Activated CD4-positive, alpha-beta T cell treated with anti-CD3 and anti-CD28 coated beads, Interleukin-2, amount 50 U/mL, for 48 hours (primary cell): ENCODE measurements at places on chromosomes 11 and 22.
A peak's percentile ranks its signal among the peaks of the same experiment; 100 is the strongest.

GRCh38 chr11:115500547-115501501 is 3.4 kb downstream of the CADM1 start:
- DNase-seq: no peak

DNA sequence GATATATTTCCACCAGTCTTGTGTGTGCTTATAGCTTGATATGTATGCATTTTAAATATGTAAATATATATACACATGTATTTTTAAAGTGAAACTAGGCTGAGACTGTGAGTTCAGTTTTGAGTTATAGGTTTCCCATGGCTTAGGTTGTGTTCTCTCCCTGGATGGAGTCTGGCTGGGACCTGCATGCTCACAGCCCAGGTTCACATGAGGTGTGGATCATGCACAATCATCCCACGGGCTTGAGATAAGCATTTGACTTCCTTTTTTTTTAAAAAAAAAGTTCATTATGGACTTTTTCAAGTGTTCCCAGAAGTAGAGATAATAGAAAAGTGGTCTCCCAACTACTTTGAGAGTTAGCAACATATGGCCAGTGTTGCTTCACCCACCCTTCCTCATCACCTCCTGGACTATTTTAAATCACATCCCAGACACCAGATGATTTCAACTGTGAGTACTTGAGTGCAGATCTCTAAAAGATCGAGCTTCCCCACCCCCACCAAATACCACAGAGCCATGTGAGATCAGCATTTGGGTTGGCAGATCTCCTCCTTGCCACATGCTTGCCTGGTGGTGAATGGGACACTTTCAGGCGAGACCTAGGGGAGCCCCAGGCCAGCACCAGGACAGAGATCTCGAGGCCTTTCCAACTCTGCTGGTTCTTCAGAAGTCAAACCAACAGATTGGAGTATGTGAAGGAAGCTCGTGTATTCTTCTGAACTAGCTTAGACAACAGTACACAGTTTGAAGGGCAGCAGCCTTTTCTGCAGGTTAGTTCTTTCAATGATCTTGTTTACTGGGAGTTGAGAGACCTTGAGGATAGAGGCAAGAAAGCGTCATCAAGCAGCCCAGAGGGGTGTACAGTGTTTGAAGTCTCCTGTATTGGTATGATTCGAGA is 15.9 kb downstream of the MED15 start:
- DNase-seq: no peak

GRCh38 chr11:69884751-69885150 is 65.5 kb upstream of the FGF3 start:
- DNase-seq: no peak

- DNase-seq: no peak
These were observed 1.4 kb downstream of the SGSM1 start for GRCh38 chr22:24807284-24807950.

- DNase-seq: no peak
These were observed 56.9 kb upstream of the WNT11 start for GRCh38 chr11:76263166-76263565.

DNA sequence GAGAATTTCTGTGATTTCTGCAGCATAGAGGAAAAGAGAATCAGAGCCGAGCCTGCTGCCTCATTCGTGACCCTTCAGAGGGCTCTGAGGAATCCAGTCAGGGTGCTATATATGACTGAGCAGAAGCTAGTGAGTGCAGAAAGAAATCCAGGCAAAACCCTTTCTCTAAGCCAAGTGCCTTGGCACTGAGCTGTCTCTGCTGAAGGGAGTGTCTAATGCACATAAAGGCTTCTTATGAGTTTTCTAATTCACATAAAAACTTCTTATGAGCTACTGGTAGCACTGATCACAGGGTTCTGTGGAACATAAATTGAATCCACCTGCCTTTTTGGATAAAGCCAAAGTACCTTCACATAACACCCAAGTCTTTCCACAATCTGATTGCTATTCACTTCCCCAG is 785.7 kb upstream of the CCDC90B start:
- DNase-seq: no peak

DNA sequence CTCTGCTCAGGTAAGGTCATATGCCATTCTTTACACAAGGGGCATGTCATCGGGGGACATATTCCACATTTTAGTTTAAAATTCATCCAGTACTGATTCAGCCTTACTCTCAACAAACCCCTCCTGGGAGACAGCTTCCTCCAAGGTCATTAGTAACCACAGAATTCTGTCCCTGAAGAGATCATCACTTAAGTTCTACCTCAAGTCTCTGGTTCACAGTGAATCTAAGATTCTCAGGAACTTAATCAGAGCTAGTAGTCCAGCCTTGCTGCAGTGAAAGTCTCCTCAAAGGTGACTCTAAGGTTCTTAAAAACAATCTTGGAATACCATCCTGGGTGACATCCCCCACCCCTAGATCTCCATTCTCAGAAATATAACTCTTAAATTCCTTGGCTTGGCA is 18.9 kb upstream of the GDPD4 start:
- no peak for DNase-seq

GRCh38 chr11:106681435-106681834 is 336.8 kb downstream of the GUCY1A2 start:
- DNase-seq: no peak

DNA sequence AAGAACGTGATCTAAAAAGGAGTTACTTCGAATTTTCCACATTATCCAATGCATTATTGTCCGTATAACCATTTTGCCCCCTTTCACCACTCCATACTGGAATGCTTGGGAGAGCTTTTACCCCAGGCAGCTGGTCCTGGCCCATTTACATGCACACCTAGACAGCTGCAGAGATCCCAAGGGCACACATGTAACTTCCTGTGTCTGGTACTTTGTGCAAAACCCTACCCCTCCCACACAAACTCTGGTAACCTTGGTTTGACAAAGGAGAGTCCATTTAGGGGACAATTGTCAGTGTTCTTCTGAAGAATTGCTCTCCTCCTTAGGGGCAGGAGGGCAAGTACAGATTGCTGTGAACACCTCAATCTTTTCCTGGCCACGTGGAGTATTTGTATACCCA is 57.3 kb upstream of the SORL1 start:
- no peak for DNase-seq

- DNase-seq: no peak
These were observed 31.7 kb downstream of the PGM2L1 start for GRCh38 chr11:74366576-74366975.

DNA sequence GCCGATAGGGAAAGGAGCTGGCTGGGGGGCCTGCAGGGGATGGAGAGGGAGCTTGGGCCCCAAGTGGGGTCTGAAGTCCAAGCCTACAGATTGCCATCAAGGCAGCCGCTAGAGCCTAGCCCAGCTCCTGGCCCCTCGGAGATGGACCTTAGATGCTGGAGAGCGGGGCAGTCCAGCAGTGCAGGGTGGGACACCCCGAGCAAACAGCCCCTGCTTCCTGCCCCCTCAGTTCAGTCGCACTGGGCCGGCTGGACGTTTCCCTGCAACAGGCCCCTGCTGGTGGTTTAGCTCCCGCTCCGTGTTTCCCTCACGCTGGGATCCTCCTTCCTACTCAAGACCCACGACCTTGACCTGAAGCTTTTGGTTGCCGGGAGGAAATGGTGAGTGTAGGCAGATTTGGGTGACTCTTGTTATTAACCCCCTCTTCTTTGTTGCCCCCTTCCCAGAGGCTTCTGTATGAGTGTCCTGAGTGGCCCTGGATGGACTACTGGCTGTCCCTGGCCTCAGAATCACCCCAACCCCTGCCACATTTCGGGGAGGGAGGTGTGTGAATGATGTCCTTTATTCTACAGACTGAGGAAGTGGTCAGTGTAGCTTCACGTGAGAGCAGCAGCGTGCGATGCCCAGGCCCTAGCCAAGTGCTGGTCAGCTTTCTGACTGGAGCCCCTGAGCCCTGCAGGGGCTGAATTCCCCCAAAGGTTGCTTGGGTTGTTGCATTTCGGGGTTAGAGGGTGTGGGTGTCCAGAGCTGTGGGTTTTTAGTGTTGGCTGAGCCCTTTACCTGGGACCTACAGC is 2.7 kb downstream of the ST3GAL4 start:
- DNase-seq: no peak

- no peak for DNase-seq
These were observed 2.6 kb upstream of the LTBP3 start for GRCh38 chr11:65560555-65561418.

- no peak for DNase-seq
These were observed 3.2 kb upstream of the BDNF start for GRCh38 chr11:27703481-27703880.

DNA sequence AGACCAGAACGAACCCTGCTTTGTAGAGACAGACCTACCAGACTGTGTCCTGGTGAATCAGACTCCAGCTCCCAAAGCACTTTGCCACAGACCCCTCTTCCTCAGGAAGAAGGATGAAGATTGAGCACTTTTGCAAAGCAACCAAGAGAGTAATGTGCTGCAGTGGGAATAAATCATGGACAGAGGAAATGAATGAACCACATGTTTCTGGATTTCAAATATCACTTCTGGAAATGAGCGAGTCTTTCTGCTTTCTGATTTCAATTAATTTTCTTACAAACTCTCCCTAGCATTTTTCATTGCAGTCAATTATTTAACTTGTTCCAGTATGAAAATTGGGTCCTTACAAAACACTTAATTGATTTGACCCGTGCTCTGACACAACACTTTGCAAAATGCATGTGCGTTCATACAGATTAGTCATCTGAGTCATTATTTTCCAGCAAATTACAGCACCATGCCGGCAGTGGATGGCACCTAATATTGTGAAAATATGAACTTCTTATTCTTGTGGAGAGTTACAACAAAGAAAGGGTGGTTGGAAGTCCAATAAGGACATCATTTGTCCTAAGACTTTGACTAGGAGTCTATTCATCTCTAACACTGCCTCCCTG is 315.9 kb upstream of the CCDC90B start:
- DNase-seq: no peak

GRCh38 chr11:130278745-130279144 is 36.0 kb downstream of the ZBTB44 start:
- DNase-seq: no peak

GRCh38 chr11:133206313-133207005 is 325.8 kb downstream of the OPCML start:
- DNase-seq: no peak

GRCh38 chr11:12393691-12394090 is 16.3 kb downstream of the PARVA start:
- DNase-seq: no peak

GRCh38 chr11:67654225-67654624 is 3.7 kb upstream of the ACY3 start:
- DNase-seq: no peak

DNA sequence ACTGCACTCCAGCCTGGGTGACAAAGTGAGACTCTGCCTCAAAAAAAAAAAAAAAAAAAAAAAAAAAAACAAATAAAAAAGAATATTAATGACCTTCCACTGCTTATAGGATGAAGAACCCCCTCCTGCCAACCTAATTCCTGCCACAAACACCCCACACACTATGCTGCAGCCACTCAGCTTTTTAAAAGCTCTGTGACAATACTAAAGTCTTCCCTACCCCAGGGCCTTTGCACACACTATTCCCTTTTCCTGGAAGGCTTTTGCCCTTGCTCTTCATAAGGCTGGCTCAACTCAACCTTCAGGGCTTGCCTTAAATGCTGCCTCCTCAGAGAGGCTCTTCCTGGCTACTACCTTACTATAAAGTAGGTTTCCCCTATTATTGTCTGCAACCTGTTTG is 10.8 kb upstream of the KCNJ11 start:
- no peak for DNase-seq

- DNase-seq: no peak
These were observed 27.6 kb upstream of the HMOX1 start for GRCh38 chr22:35353318-35353717.

- DNase-seq: no peak
These were observed 439.7 kb downstream of the BUD13 start for GRCh38 chr11:116333001-116333535.

DNA sequence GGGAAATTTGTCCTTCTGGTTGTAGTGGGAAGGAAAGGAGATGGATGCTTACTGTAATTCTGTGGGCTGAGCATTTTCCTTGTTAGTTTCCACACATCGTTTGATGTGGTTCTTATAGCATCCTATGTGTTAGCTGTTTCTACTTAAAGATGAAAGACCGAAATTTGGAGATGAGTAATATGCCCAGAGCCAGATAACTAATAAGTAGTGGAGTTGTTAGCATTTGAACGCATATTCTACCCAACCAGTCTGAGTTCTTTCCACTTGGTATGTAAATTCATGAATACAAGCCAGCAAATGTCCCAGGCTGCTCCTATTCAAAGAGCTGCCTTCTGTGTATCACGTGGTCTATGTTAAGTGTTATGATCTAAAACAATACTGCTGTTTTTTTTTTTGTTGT is 14.6 kb downstream of the SPECC1L start:
- no peak for DNase-seq

DNA sequence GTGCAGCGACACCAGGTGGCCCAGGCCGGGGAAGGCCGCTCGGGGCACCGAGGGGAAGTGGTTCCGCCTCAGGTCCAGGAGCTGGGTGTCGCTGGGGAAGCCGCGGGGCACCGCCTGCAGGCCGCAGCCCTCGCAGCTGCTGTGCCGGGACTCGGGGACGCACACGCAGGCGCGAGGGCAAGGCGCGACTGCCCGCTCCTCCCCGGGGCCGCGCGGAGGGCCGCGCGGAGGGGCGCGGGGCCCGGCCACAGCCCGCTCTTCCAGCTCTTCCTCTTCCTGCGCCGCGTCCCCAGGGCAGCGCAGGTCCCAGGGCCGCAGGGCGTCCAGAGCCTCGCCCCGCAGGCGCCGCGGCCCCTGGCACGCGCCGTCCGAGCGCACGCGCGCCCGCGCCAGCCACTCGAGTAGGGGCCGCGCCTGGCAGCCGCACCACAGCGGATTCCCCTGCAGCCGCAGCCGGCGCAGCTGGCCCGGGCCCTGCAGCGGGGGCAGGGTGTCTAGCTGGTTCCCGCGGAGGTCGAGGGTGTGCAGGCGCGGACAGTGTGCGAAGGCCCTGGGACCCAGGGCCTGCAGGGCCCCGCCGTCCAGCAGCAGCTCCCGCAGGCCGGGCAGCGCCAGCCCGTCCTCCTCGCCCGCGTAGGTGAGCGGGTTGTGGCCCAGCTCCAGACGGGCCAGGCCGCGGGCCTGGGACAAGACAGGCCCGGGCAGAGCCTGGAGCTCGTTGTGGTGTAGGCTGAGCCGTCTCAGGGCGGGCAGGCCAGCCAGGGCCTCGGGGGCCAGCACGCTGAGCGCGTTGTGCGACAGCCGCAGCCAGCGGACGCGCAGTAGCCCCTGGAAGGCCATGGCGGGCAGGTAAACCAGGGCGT is 2.8 kb downstream of the CHADL start:
- DNase-seq: peak; percentile 84

GRCh38 chr11:64875369-64876228 is 2.8 kb downstream of the EHD1 start:
- no peak for DNase-seq

DNA sequence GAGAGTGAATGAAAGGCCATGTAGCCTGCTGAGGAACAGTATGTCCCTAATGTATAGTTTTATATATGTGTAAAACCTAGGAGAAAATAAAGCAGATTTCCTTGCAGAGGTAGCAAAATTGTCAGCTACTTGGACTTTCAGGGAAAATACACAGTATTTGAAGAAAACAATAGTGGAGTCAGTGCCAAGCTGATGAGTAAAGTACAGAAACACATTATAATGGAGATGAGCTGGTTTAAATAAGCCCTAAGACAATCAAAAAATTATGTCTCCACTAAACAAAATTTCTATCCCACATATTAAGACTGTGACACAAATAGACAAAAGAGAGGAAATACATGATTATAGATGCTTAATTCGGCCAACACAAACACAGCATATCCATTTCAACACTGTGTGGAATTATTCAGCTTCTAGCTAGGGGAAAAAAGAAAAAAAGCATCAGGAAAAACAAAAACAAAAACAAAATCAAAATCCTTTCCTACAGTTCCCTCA is 75.9 kb downstream of the MAML2 start:
- DNase-seq: no peak
